ENCODE measurements at places on chromosomes 6 and 20.

GRCh38 chr6:113172531-113172966 is 684.6 kb upstream of the MARCKS start:
- no peak for DNase-seq

- no peak for DNase-seq
Observed at GRCh38 chr20:56565511-56565910, 32.5 kb downstream of the FAM209B start.

DNA sequence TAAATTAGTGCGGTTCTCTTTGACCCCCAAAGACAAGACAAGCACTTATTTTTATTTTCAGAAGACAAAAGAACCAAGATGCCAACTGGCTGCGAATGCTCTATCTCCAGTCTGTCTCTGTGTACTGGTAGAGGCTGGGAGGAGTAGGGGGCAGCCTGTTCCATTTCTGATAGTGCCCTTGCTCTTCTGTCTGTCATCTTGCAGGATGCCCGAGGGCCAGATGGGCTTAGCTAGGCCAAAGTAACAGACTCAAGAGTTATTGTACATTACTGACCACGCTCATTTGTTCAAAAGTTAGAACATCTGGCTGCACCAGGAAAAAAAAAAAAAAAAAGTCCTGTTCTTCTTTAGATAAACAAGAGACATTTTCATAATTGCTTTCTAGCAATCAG is 198.1 kb upstream of the UST start:
- DNase-seq, result no peak

GRCh38 chr20:33653218-33653899 is 8.8 kb upstream of the C20orf144 start:
- DNase-seq, result no peak

- no peak for DNase-seq
Observed at GRCh38 chr6:100504786-100505737, 40.3 kb upstream of the SIM1 start.

DNA sequence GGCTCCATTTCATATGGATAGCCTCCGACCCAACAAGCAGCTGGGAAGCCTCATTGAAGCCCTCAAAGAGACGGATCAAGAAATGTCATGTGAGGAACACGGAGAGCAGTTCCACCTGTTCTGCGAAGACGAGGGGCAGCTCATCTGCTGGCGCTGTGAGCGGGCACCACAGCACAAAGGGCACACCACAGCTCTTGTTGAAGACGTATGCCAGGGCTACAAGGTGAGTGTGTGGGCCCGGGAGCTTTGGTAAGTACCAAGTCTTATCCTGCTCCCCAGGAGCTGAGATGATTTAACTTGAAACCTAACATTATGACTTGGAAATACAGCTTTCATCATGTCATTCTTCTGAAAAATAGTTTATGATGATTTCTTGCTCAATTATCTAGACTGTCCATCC is 4.1 kb downstream of the TRIM38 start:
- no peak for DNase-seq

DNA sequence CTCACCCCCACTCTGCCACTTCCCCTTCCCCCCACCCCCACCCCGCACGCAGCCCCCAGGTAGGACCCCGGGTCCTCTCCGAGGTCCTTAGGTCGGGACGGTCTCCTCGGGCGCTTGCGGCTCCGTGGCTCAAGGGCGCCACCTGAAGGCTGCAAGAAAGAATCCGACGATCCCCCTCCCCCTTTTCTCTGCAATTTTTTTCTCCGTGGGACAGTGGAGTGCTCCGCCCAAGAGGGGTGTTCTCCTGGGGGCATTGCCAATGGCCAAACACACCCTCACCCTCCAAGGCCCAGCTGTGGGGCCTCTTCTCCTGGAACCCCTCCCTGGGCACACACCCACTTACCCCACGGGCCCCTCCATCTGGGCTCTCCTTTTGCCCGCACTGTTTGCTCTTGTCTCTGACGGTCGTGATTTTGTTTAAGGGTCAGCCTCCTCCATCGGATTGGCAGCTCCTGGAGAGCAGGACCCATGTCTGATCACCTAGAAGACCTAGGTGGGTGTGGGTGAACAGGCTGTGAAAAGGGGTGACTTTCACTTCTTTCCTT is 1.1 kb upstream of the TMEM74B start:
- peak; percentile 18 for DNase-seq

DNA sequence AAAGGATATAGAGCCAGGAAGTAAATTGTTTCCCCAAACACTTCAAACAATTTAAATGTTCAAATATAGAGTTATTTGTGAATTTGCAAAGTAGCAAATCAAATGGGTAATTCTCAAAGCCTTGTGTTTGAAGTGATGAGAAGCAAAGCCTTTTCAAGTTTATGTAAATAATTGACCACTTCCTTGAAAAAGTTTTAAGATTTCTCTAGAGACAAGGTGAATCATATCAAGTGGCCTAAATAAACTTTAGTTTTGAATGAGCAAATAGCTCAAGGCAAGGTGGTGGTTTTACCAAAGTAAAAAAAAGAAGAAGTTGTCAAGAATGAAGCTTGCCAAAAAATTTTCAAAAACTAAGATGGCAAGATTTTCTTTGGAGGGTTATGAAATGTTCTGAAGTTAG is 42.6 kb upstream of the IFNGR1 start:
- DNase-seq, result peak; percentile 40

GRCh38 chr6:12010635-12011275 is 1.4 kb upstream of the HIVEP1 start:
- DNase-seq, result no peak

DNA sequence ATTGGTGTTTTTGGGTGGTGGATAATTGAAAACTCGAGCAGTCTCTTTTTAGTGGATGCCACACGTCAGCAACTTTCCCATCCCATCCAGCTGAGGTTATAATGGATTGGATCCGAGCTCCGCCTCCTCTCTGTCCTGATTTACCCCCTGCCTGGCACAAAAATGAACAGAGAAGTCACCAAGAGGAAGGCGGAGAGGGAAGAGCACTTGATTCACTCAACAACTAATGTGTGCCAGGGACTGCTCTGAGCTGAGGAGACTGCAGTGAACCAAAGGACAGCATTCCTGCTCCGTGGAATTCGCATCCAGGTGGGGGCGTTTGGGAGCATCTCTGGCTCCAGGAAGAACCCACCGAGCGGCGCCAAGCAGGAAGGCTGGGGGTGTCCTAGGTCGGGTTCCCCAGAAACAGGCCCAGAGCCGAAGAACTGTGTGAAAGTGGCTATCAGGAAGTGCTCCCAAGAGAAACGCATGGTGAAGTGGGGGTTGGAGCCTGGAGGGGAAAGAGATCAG is 95.8 kb upstream of the NAA20 start:
- no peak for DNase-seq

DNA sequence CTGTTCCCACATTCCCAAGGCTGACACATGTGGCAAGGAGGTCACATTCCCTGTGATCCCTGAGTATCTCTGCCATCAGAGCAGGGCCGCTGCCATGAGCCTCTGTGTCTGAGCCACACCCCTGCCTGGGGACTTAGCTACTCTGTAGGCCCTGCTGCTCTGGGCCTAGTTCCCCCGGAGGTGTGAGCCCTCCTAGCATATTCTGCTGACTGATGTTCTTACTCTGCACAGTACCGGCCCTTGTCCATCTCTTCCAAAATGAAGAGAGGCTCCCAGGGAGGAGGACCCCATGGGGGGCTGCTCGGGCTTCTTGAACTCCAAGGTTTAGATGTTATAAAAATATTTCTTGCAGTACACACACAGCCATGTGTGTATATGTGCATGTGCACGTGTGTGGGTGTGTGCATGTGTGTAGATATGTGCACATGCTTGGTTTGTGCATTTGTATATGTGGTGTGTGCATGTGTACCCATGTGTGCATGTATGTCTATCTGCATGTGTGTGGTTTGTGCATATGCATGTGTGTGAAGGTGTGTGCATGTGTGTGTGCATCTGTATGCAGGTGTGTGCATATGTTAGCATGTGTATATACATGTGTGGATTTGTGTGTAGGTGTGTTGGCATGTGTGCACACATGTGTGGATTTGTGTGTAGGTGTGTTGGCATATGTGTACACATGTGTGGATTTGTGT is 101.2 kb downstream of the ERMARD start:
- no peak for DNase-seq

- DNase-seq, result no peak
Observed at GRCh38 chr6:21722510-21722909, 129.0 kb downstream of the SOX4 start.

- DNase-seq, result no peak
Observed at GRCh38 chr6:137357263-137357947, 136.8 kb downstream of the OLIG3 start.

- DNase-seq, result no peak
Observed at GRCh38 chr6:81777586-81778268, 25.2 kb upstream of the TENT5A start.

- no peak for DNase-seq
Observed at GRCh38 chr6:69732640-69733039, 64.2 kb downstream of the LMBRD1 start.

DNA sequence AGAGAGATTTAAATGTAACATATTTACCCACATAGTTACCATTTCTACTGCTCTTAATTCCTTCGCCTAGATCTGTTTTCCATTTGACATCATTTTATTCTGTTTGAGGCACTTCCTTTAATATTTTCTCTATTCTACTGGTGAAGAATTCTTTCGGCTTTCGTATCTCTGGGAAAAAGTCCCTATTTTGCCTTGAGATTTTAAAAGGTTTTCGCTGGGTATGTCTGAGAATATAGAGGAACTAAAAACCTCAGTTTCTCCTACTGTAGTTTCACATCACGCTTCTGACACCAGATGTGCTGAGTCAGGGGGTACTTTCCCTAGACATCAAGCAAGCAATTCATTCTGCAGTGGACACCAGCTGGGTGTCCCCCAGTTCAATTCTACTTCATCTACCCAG is 61.7 kb downstream of the E2F3 start:
- DNase-seq, result no peak

- DNase-seq, result no peak
Observed at GRCh38 chr20:56765172-56766073, 136.3 kb downstream of the TFAP2C start.

- DNase-seq, result no peak
Observed at GRCh38 chr20:44258226-44258890, 11.2 kb downstream of the GDAP1L1 start.

GRCh38 chr20:49811825-49812506 is 662 bp upstream of the SLC9A8 start:
- DNase-seq, result no peak

DNA sequence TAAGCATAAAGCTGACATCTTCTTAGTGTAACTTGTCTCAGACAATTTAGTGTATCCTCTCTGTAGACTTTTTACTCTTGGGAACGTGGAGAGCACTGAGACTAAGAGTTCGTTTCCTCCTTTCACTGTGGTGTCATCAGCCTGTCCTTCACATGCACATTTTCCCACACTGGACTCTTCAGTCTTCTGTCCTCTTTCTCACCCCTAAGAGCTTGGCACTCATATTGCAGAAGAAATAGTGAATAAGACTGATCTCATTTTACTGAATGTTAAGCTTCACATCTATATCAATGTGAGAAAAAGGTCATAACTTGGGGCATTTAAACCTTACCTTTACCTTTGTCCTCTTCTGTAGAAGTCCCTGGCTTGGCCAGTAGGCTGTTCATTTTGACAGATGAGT is 25.6 kb downstream of the FUCA2 start:
- DNase-seq, result no peak

DNA sequence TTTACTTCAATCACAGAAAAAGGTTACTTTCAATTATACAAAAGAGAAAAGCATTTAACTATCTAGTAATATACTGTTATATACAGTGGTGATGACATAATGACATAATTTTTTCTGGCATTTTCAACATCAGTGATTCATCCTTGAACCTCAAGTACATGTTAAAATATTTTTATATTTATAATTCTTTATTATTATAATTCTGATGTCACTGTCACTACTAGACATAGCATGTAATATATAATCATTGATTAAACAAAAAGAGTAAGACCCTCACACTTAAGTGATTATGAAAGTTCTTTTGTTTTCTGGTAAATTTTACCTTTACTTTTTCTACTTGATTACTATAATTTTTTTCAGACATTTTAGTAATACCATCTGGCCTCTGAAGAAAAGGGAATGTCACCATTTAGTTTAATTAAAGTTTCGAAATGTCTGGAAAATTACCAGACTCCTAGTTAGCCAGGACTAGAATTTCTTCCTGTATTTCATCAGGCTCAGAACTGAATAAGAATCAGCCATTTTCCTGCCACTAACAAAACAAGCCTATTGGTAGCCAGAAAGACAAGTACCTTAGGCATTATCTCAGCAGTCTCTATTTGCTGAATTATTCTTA is 71.5 kb downstream of the FILIP1 start:
- DNase-seq, result no peak

DNA sequence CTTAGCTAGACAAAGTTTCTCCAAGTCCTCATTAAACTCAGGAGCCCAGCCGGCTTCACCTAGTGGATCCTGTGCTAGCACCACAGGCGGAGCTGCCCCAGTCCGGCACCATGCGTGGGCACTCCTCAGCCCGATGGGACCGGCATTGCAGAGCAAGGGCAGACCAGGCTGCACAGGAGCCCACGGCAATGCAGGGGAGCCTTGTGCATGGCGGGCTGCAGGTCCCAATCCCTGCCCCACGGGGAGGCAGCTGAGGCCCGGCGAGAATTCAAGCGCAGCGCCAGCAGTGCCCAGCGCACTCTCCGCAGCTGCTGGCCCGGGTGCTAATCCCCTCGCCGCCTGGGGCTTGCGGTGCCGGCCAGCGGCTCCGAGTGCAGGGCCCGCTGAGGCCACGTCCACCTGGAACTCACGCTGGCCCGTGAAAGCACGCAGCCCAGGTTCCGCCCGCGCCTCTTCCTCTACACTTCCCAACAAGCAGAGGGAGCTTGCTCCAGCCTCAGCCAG is 292.3 kb upstream of the EYS start:
- DNase-seq, result no peak

- DNase-seq, result no peak
Observed at GRCh38 chr6:13068586-13069210, 259.6 kb downstream of the TBC1D7 start.

Measured in central memory CD4-positive, alpha-beta T cell (primary cell).